ENCODE measurements at places on chromosomes 2 and 18.

DNA sequence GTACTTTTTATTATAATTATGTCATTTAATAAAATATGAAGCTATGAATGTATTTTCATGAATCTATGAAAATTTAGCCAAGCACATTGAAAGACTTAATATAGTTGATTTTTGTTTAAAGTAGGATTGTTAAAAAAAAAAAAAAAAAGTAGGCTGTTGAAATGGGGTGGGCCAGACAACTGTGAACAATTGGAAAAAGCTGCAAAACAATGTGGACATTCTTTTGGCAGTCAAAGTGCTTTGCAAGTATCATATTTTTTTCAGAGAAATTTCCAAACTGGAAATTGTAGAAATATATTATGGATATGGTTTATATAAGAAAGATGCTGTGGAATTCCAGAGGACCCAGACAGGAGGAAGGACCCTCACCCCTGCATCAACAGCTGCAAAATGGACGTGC, 82.1 kb downstream of the ETAA1 start:
- no peak for DNase-seq

DNA sequence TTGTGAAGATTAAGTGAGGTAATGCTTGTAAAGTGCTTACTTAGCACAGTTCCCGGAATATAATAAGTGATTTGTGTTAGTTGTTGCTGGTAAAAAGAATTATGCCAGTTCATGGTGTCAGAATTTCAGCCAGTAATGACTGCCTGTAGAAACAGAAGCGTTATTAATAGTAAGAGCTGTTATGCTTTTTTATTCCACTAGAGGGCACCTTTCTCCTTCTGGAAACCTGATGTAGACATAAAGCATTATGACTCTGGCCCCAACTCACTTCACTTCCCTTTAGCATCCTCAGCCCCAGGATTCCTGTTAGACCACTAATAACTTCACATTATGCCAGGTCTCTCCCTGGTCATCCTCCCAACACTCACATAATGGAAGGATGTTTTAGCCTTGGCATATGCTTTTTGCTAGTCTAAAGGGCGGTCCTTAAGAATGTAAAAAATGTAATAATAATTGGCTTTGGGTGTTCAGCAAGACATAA, 34.9 kb downstream of the C18orf54 start:
- DNase-seq = no peak

- DNase-seq = no peak
Observed at GRCh38 chr2:33015421-33016142, 68.8 kb downstream of the LTBP1 start.

- DNase-seq = no peak
Observed at GRCh38 chr2:184877909-184878308, 279.6 kb downstream of the ZNF804A start.

DNA sequence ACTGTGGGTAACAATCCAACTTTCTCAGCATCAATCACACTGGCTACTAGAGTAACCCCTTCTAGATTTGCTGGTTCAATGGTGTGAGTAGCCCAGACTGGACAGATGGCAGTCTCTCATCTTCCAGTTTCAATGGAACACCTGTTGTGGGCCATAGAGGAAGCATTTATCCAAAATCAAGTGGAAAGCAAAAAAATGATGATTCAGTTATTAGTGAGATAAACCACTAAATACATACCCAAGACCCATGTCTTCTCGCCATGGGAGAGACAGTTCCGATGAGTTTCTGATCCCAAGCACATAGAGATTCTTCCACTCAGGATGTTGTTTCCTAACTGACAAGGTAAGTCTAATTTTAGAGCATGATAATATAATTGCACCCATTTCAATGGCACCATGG, 194.0 kb downstream of the IRS1 start:
- DNase-seq = no peak

DNA sequence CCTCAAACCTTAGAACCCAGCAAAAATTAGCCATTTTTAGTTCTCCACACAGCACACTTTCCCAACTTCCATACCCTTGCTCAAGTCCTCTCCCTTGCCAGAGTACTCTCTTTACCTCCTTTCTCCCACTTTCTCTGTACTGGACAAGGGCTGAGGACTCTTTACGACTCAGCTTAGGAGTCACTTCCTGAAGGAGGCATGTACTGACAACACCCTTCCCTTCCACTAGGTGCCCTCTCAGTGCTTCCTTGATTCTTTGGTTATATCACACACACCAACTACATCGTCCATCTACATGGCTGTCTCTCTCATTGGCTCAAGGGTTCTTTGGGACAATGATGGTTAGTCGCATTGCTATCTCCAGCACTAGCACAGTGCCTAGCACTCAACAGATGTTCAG, 5.2 kb upstream of the C18orf63 start:
- no peak for DNase-seq

DNA sequence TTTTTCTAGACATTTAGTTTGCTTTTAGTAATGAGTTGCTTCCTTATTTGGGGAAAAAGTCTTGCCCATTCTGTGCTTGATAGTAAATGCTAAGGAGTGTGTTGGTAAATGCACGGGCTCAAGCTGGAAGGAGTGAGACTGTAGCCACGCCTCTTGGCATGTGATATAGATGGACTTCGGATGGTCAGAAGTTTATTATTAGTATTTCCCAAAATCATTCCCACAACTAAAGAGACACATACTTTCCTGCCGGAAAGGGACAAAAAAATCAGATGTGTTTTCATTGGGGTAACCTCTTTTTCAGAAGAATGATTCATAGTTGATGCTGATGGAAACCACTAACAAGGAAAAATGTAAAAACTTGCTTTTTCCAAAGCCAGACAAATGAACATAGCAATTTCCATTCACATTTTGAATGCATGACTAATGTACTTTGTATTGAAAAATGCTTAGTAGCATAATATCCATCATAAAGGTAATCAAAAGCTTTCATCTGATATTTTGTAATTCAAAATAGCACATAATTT, 133.2 kb downstream of the ZNF532 start:
- DNase-seq = no peak

- DNase-seq = no peak
Observed at GRCh38 chr2:10591207-10591606, 98.6 kb downstream of the NOL10 start.

GRCh38 chr2:105788670-105789290, 44.1 kb downstream of the NCK2 start:
- no peak for DNase-seq

- DNase-seq = no peak
Observed at GRCh38 chr2:80393991-80394390, 89.4 kb upstream of the LRRTM1 start.

GRCh38 chr2:45329045-45329677, 281.9 kb downstream of the SRBD1 start:
- no peak for DNase-seq

GRCh38 chr2:197140045-197140444, 170.5 kb downstream of the ANKRD44 start:
- no peak for DNase-seq

GRCh38 chr2:28447086-28447485, 48.8 kb upstream of the PLB1 start:
- no peak for DNase-seq

DNA sequence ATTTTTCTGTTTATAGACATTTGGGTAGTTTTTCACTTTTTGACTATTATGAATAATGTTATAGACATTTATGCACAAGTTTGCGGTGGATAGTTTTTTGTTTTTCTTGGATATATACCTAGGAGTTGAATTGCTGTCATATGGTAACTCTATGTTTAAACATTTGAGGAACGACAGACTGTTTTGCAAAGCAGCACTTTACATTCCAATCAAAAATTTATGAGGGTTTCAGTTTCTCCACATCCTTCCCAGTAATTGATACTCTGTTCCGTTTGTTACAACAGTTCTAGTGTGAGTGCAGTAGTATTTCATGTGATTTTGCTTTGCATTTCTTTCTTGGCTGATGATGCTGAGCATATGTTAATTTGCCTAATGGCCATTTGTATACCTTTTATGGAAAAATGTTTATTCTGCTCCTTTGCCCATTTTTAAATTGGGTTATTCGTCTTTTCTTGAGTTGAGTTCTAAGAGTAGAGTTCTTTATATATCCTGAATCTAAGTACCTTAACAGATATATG, 617.3 kb upstream of the LRATD1 start:
- no peak for DNase-seq

- no peak for DNase-seq
Observed at GRCh38 chr2:71691747-71692441, 238.5 kb downstream of the DYSF start.

GRCh38 chr2:37167636-37168180, 10.9 kb upstream of the EIF2AK2 start:
- no peak for DNase-seq

DNA sequence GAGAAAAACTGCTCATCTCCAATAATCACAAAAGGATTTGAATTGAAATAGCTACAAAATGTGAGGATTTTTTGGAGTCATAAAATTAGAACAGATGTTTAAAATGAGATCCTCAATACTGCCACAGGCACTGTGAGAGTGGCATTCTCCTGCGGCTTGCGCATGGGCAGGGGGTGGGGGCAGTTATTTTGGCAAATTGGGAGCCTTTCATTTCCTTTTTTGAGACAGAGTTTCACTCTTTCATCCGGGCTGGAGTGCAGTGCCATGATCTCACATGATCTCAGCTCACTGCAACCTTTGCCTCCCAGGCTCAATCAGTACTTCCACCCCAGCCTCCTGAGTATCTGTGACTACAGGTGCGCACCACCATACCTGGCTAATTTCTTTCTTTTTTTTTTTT, 42.4 kb downstream of the POMC start:
- DNase-seq = no peak

GRCh38 chr2:112794131-112794733, 9.9 kb upstream of the IL1A start:
- DNase-seq = no peak

GRCh38 chr2:196249860-196250259, 78.5 kb upstream of the STK17B start:
- no peak for DNase-seq

DNA sequence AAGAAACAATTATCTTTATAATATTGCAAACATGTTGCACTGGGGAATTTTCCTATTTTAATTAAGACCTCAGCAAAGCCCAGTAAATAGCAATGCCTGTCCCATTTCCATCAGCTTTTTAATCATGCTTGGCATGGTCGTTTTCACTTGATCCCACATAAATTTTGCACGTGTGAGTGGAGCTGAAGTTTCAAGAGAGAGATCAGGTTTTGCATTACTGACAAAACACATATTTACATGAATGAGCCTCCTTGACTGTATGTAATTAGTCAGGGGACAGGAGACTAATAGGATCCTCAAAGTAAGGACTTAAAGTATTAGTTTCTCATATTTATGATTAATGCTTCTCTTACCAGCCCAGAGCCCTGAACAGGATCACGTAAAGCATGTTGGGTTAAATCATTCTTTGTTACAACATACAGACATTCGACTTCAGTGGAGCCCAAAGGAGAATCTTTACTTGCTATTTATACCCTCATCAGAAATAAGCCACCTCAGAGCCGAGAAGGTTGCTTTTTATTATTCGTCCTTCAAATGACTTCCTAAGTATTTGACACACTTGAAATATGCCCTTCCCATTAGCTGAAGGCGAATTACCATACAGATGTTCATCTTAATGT, 711.3 kb downstream of the GALR1 start:
- DNase-seq = no peak

- DNase-seq = no peak
Observed at GRCh38 chr18:75830828-75831227, 403.3 kb upstream of the SMIM21 start.

- no peak for DNase-seq
Observed at GRCh38 chr18:23244401-23244800, 109.1 kb downstream of the CABLES1 start.

- no peak for DNase-seq
Observed at GRCh38 chr2:183123959-183124221, 353 bp upstream of the NUP35 start.

- no peak for DNase-seq
Observed at GRCh38 chr18:78642296-78642951, 337.2 kb upstream of the SALL3 start.

DNA sequence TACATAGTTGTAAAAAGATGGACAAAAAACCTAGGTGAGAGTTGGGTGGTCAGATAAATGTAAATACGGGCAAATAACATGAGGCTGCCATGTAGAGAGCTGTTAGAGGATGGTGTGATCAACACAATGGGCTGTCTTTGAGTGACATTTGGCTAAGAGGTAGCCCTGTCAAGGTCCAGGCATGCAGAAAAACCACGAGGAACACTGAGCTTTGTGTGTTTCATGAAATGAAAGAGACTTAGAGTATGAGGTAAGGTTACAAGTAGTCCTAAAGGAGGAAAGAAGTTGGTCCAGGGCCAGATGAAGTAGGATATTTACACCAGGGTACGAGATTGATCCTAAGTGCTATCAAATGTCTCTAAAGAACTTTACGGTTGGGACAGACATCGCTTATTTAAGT, 160.9 kb downstream of the RDH14 start:
- no peak for DNase-seq

DNA sequence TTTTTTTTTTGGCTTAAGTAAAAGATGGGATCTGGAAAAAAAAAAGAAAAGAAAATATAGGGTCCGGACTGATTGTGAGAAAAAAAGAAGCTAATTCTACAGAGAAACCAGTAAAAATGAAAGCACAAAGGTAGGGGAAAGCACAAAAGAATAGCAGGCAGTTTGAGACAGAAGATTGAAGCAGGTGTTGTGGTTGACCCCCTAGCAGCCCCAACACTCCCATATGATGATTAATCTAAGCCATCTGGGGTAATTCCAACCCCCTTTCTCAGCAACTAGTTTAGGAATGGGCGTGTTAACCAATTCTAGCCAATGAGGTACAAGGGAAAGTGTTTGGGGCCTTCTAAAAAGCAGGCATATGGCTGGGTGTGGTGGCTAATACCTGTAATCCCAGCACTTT, 77.0 kb downstream of the MBD2 start:
- DNase-seq = no peak

DNA sequence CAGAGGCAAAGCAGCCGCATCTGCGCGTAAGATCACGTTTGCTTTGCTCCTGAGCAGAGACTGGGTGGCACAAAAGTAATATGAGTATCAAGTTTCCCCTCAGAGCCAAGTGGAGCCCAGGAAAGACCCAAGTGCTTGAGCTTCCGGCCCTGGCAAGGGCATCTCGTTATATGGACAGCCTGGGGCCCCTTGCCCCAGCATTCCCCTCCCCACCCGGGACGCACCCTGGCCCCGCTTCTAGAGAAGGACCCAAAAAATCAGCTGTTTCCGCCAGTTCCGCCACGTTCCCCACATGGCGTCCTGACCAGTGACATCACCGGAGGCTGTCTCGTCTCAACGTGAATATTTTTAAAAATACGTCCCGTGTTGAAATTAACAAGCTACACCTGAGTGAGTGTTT, 135.1 kb downstream of the NFATC1 start:
- DNase-seq = peak; percentile 57

DNA sequence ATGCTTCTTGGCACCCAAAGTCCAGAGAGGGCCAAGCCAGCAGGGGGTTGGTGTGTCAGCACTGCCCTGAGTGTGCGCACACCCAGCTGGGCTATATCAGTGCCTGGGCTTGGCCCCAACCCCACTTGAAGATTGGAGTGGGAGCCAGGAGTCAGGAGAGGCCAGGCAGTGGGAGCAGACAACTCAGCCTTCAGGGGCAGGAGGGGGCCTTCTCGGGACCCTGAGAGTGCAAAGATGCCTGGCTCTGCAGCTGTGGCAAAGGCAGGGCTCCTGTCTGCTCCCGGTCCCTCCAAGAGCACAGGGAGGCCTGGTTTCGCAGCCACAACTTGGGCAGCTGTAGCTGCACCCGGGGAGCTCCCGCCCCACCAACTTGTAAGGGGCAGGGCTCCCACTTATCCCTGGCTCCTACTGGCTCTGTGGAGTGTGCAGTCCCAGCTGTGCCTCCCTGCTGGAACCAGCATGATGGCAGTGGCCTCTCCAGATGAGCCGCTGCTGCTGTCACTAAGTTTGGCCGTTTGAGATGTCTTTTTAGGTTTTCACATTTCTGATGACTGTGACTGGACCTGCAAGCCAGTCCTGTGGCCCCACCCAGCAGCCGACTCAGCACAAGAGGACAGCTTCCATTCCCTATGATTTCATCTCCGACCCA, 148.8 kb upstream of the HS6ST1 start:
- no peak for DNase-seq
